PC-3 (cell line): ENCODE measurements at places on chromosomes 13 and 19.
A peak's percentile ranks its signal among the peaks of the same experiment; 100 is the strongest.

DNA sequence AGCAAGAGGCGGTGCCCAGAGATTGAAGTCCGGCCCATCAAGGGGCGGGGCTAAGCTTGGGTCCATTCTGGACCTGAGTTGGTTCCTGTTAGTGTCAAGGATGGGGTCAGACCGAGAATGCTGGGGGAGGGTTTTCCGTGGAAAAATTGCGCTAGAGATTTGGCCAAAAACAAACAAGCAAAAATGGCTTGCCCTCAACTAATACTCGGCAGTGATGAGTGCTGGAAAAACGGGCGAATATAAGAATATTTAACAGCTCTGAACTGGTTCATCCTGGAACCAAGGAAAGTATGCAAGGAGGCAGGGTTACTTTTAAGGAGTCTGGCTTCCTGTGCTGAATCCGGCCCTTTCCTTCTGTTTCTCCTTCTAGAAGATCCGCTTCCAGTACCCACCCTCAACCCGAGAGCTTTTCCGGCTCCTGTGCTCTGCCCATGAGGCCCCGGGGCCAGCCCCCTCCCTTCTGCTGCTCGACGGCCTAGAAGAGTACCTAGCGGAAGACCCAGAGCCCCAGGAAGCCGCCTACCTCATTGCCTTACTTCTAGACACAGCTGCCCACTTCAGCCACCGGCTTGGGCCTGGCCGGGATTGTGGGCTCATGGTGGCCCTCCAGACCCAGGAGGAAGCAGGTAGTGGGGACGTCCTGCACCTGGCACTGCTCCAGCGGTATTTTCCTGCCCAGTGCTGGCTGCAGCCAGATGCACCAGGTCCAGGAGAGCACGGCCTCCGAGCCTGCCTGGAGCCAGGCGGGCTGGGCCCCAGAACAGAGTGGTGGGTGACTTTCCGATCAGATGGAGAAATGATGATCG, 880 bp downstream of the SWSAP1 start:
- peak; percentile 49 for DNase-seq

GRCh38 chr13:88417801-88418200, 746.6 kb downstream of the SLITRK5 start:
- no peak for DNase-seq

- no peak for DNase-seq
These were observed 174.7 kb downstream of the MZT1 start for GRCh38 chr13:72552731-72553130.

GRCh38 chr13:42762917-42763316, 18.5 kb upstream of the FAM216B start:
- peak; percentile 44 for DNase-seq

DNA sequence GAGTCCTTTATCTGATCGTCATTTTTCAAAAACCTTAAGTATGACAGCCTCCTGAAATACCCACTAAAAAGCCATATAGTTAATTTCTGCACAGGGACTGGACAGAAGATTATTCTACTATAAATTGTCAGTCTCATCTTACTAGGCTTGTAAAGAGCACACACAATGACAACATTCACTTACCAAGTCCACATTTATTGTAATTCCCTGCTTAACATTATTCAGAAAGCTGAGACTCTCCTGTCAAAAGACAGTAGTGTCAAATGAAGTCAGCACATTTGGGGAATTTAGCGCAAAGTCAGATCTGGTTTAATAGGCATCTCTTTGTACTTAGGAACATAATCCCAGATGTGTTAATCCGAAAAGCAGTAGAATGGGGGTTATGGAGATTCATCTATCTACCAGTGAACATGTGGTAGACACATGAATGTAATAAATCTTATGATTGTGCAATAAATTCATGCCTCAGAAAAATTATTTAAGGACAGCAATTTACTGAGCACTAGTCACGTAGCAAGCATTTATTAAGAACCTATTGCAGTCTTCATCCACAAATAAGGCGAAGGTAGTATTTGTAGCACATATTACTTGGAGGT, 224.6 kb upstream of the GPC6 start:
- no peak for DNase-seq

DNA sequence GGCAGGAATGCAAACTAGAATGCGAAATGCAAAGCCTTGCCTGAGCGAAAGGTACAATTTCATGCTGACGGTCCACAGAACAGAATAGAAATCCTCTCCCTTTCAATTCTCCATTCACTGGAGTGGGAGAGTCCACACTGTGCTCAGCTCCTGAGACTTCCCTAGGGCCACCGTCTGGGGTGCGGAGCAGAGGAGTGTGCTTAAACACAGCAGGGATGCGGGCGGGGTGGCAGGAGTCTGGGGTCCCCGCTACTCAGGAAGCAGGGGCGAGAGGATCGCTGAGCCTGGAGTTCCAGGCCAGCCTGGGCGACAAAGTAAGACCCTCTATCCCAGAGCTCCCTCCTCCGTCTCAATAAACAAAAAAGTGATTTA, 552 bp upstream of the ZNF816 start:
- no peak for DNase-seq

DNA sequence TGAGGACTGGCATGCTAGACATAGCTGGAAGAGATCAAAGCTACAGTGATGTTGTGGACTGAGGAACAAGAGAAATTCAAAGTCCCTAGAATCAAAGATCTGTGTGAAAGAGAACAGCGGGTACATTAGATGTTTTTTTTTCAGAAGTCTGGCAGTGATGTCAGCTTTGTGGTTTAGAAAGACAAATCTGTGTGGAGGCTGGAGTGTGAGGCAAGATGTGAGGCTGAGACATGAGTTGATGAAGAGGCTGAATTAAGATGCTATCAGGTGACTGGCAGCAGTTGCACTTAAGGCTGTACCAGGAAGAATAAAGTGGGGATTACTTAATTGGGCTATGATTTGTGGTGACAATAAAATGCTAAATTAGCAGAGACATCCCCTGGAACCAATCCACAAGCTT, 46.5 kb downstream of the DNAJC3 start:
- no peak for DNase-seq

DNA sequence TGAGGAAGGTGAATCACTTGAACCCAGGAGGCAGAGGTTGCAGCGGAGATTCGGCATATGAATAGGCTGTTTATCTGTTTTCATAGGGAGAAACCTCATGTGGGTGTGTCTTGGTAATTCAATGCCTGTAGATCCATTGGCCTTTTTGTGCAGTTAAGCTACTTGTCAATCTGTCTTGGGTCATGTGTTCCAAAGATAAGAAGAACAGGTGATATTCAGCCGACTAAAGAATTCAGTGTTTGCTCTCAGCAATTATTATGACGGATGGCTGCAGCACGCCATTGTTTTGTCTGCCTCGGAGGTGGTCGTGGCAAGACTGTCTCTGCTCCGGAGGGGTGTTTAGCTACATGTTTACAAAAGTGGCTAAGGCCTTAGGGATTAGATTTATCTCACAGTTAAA, 573.0 kb upstream of the PCDH9 start:
- DNase-seq: no peak

GRCh38 chr19:4744451-4745174, 21.0 kb upstream of the DPP9 start:
- peak; percentile 88 for DNase-seq

DNA sequence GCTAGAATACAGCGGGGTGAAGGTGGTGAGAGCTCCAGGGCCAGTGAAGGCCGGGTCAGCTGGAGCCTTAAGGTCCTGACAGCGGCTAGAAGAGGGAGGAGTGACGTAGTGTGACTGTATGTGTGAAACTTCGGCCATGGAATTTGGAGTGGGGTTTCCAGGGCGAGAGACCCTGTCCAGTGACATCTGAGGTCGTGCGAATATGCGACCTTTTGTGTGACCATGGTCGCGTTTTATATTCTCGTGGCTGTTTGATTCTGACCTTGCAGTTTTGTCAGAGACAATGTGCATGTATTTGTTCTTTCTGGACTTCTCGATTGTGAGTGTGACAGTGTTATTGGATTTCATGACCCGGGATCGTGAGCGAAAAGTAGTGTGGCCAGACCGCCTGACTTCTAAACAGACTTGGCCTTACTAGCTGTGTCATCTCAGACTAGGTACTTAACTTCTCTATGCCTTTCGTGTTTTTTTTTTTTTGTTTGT, 405 bp upstream of the ZNF569 start:
- no peak for DNase-seq

DNA sequence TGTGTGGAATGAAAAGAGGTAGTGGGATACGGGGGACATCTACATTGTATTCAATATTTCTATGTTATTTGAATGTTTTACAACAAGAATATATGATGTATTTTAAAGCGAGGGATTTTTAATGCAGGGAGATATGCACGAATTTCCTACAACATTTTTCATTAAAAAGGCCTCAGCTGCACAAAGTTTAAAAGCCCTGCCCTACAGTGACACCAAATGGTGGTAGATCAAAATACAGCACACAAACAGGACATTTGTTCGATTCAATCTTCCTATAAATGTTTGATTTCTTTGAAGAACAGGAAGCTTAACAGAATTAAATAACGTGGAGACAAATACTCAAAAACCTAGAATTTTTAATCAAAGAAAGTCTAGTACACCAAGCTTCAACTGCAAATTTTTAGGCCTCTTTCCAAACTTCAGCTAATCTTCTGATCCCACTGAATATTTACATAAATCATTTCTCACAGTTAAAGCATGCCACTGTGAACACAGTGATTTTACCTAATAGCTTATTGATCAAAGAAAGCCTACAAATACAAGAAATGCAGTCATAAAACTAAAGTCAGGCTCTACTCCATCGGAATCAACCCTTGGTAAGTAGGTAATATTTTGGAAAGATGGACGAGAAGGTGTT, 257.2 kb downstream of the DIAPH3 start:
- DNase-seq: peak; percentile 41

DNA sequence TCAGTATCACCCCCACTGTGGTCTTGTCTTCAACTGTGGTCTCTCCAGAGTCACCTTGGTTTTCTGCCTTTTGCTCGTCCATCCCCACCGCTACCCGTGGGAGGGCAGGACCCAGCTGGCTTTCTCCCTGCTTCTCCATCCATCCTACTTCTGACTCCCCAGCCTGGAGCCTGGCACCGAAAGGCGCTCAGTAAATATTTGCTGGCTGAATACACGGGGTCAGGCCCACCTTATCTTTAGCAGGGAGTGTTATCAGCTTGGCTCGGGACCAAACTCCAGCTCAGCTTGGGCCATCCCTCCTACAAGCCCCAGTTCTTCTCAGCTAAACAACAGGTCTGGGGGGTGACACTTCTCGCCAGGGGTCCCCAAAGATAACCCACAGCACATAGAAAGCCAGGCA, 62.0 kb upstream of the KLF2 start:
- no peak for DNase-seq

GRCh38 chr19:53927739-53928138, 18.7 kb downstream of the CACNG7 start:
- peak; percentile 78 for DNase-seq

- no peak for DNase-seq
These were observed 539.0 kb downstream of the EFNB2 start for GRCh38 chr13:105996391-105997025.

DNA sequence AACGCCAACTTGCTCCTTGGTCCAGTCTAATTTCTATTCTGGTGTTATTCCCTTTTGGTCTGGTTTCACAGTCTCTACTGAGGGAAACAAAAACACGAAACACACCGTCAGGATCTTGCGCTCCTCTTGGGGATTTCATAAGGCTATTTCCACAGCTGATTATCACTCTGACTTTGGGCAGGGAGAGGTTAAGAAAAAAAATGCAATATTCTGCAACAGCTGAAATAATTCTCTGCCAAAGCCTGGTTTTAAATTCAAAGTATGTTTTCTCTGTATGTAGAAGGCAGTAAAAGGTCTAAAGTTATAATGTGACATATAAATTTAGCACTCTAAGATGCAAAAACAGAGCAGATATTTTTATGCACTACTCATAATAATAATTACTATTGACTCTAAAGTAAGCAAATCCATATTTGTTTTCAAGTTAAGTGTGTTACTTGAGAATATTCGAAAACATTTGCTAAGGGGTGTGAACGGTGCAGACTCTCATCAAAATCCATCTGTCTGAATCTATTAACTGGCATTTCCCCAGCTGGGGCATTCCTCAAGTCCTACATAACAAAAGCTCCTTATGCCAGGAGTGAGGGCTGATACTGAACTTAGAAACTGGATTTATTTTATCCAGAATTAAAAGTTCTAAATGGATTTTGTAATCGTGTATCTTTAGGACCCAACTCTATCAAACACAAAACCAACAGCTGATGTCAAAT, 38.4 kb upstream of the STARD13 start:
- DNase-seq: no peak

- no peak for DNase-seq
These were observed 390.5 kb downstream of the ZNF536 start for GRCh38 chr19:30762651-30763050.

DNA sequence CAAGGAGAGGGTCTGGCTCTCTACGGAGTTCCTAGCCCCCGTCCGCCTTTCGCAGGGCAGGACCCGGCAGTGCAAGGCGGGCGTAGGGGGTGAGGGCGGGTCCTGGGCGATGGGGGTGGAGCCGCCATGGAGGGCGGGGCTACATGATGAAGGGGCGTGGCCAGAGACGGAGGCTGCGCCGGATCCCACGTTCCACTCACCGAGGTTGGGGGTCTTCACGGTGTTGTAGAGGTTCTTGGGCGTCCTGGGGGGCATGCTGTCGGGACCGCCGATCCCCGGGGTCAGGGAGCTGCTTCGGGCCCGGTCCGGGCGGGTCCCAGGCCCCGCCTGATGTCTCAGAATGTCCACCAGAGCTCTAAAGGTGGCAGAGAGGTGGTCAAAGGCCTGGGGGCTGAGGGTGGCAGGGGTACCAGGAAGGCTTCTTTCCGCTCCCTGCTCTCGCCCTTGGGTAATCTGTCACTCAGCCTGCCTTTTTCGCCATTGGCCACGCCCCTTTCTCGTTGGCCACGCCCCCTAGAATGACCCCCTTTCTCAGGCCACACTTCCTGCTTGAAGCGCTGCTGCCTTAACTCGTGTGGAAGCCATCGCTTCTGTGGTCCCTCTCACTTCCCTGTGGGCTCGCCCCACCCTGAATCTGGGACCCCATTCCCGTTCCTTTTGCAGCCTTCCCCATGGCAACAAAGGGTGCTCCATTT, 2.5 kb downstream of the SHISA7 start:
- no peak for DNase-seq

- peak; percentile 14 for DNase-seq
These were observed 13.4 kb downstream of the THOP1 start for GRCh38 chr19:2798733-2799132.

- DNase-seq: no peak
These were observed 799.0 kb downstream of the DACH1 start for GRCh38 chr13:71068041-71068440.

GRCh38 chr19:16381756-16382401, 57.3 kb downstream of the KLF2 start:
- DNase-seq: no peak

DNA sequence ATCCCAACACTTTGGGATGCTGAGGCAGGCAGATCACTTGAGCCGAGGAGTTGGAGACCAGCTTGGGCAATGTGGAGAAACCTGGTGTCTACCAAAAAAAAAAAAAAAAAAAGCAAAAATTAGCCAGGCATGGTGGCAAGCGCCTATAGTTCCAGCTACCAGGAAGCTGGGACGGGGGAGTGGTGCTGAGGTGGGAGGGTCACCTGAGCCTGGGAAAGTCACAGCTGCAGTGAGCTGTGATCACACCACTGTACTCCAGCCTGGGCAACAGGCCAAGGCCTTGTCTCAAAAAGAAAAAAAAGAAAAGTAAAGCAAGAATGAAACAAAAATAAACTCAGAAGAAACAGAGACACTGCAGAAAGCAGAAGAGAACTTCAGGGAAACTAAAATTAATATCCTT, 31.6 kb downstream of the MTRF1 start:
- no peak for DNase-seq
